LNCaP clone FGC (cell line): ENCODE measurements at places on chromosomes 1 and 21.
A peak's percentile ranks its signal among the peaks of the same experiment; 100 is the strongest.

- DNase-seq = no peak
These were observed 8.2 kb downstream of the LSS start for GRCh38 chr21:46220275-46220810.

GRCh38 chr1:86542631-86543030 is 4.2 kb upstream of the CLCA4 start:
- no peak for DNase-seq

GRCh38 chr1:154847891-154848290 is 22.2 kb downstream of the KCNN3 start:
- DNase-seq = no peak

- DNase-seq = no peak
These were observed 30.8 kb upstream of the DNAJC6 start for GRCh38 chr1:65278376-65279069.

GRCh38 chr1:232776526-232777106 is 28.6 kb upstream of the MAP10 start:
- DNase-seq = no peak

- no peak for DNase-seq
These were observed 32.0 kb downstream of the CLCA1 start for GRCh38 chr1:86500714-86501113.

GRCh38 chr1:156203331-156203730 is 9.4 kb downstream of the SLC25A44 start:
- DNase-seq = no peak

GRCh38 chr1:42741706-42742105 is 1.7 kb upstream of the CLDN19 start:
- no peak for DNase-seq

GRCh38 chr1:200153277-200154055 is 126.0 kb downstream of the NR5A2 start:
- DNase-seq = no peak

GRCh38 chr1:2480236-2480985 is 4.3 kb downstream of the PLCH2 start:
- DNase-seq = peak; percentile 47

DNA sequence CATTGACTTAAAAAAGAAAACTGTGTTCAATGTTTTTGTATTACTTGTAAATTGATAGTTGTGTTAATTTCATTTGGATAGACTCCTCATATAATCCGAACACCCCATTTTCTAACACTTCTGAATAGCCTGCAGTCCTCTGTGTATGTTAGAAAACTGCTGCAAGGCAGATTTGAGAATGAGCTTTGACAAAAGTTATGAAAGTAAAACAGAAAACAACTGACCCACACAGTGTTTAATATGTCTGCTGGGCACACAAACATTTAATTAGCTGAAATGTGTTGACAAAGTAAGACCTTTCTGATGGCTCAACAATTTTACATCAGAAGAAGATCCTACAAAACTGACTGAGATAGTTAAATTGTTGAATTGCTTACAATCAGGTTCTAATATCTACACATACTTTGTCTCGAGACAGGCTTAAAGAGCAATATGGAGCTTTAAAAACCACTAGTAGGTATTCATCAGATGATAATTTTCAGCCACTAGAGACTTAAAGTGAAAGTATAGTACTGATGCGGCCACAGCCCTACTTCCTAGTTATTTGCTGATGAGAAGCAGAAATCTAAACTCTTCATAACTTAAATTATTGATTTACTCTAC is 40.0 kb upstream of the PRMT6 start:
- DNase-seq = no peak

DNA sequence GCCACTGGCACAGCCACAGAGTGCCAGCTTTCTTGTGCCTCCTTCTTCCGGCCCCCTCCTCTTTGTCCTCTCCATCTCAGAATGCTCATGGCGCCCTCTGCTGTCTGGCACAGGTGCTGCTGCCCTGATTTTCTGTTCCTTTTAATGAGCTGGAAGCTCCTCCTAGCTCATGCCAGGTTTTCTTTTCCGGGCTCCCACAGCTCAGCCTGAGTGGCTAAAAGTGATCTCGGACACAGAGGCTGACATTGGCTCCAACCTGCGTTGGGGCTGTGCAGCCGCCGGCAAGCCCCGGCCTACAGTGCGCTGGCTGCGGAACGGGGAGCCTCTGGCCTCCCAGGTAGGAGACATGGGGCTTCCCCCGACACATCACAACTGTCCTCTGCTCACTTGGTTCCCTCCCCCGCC is 18.7 kb downstream of the CNTN2 start:
- peak; percentile 70 for DNase-seq

GRCh38 chr21:17679002-17679600 is 66.4 kb upstream of the BTG3 start:
- peak; percentile 63 for DNase-seq

DNA sequence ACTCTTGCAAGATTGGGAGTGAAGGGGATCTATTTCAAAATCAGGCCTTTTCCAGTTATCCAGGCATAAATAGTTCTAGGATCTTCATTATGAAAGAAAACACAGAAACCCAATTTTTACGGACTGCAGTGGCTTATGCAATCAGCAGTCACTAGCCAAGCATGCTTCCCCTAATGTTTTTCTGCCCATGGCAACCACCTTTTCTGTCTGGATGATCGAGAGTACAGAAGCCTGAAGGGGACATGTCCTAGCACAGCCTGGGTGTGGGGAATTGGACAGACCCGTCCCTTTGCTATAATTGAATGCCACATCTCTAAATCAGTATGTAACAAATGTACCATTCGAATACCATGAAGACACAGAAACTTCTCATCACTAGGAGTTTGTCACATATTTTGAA is 29.8 kb upstream of the NCAM2 start:
- DNase-seq = no peak

- no peak for DNase-seq
These were observed 24.2 kb upstream of the PEX19 start for GRCh38 chr1:160309185-160309557.

GRCh38 chr1:152141971-152142584 is 16.9 kb downstream of the RPTN start:
- peak; percentile 68 for DNase-seq

GRCh38 chr21:36730291-36731281 is 31.7 kb downstream of the SIM2 start:
- DNase-seq = no peak

GRCh38 chr1:63327417-63328054 is 5.2 kb downstream of the FOXD3 start:
- no peak for DNase-seq

GRCh38 chr1:27600498-27601175 is 3.3 kb downstream of the AHDC1 start:
- no peak for DNase-seq

DNA sequence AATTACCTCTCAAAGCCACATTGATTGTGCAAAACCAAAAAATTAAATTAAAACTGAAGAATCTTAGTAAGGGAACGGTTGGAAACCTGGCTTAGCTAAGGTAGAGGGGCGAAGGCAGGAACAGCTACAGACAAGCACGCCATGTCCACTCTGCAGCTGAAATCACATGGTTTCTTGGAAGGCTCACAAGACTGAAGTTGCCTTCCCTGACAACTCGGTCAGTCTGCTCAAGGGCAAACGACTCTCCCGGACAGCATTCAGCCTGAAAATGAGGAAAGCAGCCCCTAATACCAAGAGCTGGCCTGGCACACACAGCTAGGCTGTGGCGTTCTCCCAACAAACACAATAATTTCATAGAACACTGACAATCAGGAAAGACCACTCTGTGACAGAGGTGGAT is 22.7 kb upstream of the BECN2 start:
- DNase-seq = no peak

DNA sequence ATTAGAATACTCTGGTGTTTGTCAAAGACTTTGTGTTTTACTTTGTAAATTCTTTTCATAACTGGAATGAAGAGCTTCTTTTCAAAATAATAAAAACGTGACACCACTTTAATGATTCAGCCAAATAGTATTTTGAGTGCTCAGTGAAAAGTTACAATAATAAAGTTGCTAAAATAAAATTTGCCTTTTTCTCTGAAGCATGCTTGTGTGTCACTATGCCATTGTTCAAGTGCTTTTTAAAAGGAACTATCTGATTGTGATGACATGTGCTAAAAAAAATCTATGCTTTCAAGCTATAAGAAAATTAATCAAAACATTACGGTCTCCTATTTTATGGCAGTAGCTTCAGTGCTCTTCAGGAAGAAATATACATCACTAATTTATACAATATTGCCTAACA is 1290.5 kb upstream of the B3GALT2 start:
- no peak for DNase-seq

DNA sequence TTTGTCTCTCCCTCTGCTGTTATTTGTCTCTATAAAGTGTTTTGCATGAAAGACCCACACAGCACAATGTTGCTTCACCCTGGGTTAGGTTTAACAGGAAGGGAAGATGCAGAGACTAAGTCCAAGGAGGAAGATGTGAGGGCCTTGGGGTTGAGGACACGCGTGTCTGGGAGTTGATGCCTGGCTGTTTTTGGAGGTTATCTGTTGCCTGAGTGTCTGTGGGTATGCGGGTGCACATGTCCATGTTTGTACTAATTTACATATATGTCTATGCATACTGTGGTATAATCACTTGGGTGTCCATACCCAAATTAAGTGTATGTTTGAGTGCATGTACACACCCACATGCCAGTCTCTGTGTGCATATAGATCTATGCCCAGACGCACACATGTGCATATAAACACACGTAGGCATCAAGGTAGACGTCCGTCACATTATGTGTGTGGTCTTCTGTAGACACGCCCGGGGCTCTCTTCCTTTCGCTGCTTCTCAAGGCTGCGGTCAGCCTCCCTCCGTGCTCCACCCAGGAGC is 962 bp upstream of the MAN1C1 start:
- DNase-seq = no peak

DNA sequence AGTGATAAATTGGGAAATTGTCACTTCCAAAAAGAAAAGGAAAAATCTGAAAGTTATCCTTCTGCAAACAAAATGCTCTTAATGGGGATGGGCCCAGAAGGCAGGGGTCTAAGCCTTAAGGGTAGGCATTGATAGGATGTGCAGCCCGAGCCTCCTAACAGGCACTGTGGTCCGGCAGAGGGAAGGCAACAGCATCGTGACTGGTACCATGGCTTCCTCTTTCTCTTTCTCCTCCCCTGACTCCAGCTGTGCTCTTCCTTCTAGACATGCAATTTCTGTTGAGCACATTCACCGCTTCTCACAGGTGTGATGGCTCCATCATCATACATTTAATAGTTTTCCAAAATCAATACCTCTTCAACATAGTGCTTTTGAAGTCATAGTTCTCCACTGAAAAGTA is 91.5 kb downstream of the SELENOF start:
- no peak for DNase-seq

DNA sequence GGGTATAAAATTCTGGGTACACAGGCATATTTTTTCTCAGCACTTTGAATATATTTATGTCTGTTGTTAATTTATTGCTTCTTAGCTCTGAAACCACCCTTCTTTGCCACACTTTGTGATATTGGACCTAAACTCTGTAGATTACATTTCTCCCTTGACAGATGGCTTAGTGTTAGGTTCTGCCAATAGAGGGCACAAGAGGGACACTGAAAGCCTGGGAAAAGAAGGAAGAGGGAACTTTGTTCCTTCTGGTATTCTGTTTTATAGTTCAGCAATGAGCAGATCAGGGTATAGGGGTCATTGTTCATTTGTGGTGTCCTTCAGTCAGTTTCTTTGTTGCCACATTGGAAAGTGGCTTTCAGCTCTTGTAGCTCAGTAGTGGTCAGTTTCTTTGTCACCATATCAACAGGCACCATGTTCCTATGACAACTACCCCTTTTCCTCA is 423.5 kb upstream of the PROX1 start:
- no peak for DNase-seq

- no peak for DNase-seq
These were observed 25.2 kb upstream of the TDRD10 start for GRCh38 chr1:154476791-154477190.

GRCh38 chr1:58986996-58987767 is 203.3 kb upstream of the JUN start:
- no peak for DNase-seq

- DNase-seq = no peak
These were observed 43.4 kb upstream of the PIGV start for GRCh38 chr1:26744075-26744959.

DNA sequence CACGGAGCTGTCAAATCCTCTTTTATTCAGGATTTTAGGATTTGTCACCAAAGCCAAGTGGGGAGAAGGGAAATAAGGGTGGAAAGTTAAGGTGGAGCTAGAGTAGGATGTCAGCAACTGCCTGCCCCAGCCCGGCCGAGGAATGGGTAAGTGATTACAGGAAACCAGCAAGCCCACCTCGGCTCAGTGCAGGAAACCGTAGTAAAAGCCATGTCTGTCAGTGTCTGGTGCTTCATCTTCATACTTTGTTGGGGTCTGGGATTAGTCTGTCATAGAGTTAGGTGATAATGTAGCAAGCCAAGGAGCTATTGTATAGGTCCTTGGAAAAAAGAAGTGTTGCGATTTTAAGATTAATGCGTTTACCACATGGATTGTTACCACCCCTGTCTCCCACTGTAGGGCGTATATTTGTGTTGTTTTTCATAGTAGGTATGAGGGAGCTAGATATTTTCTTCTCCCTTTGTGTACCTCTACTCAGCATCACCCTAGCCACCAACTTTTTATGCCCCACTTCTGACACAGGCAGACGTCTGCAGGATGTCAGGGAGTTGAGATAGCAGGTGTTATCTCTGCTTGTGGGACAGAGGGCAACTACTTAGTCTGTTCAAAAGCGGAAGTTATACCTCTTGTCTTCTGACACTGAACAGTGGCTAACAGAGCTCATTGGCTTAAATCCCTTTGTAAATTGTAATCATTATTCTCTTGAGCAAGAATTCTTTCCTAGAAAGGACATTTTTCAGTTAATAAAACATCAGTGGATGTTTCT is 253.7 kb downstream of the HHAT start:
- no peak for DNase-seq

DNA sequence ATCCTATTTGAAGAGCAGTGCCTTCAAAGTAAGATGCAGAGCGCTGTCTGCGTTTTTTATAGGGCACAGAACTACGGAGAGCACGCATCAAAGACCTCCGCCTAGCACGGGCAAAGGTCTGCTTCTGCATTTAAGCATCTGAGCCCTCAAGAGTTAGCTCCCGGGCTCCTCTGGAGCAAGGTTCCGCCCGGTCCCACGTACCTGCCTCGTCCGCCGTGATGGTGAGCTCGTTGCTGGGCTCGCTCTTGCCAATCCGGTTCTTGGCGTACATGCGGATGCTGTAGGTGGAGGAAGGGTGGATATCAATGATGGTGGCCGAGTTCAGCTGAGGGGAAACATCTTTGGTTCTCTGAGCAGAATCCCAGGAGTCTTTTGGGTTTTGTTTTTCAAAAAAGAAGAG is 311.5 kb downstream of the PCP4 start:
- no peak for DNase-seq
